ENCODE measurements at places on chromosomes 16 and 17.

GRCh38 chr16:2774161-2774891 lies 2.8 kb downstream of the ELOB start:
- DNase-seq: no peak

DNA sequence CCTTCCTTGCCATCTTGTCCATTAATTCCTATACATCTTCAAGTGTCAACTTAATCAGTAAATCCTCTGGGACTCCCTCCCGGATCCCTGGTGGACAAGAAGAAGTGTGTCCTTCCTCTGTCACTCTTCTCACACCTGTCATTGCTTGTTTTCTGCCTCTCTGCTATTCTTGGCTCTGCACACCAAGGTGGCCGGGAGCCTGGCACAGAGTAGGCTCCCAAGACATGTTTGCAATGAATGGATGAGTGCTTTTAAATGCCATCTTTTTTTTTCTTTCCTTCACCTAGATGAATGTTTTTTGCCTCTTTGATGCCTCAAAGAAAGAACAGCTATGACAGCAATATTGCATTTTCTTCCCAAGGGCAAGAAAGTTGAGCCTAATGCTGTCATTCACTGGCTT lies 58.0 kb upstream of the CLEC18A start:
- DNase-seq: no peak

GRCh38 chr16:79509211-79509631 lies 91.3 kb downstream of the MAF start:
- DNase-seq: no peak

GRCh38 chr17:40457964-40458791 lies 14.9 kb downstream of the IGFBP4 start:
- DNase-seq: no peak

- no peak for DNase-seq
Measured at GRCh38 chr17:58969612-58970011, 137.1 kb downstream of the TRIM37 start.

GRCh38 chr17:63124536-63124935 lies 158.5 kb downstream of the TANC2 start:
- no peak for DNase-seq

DNA sequence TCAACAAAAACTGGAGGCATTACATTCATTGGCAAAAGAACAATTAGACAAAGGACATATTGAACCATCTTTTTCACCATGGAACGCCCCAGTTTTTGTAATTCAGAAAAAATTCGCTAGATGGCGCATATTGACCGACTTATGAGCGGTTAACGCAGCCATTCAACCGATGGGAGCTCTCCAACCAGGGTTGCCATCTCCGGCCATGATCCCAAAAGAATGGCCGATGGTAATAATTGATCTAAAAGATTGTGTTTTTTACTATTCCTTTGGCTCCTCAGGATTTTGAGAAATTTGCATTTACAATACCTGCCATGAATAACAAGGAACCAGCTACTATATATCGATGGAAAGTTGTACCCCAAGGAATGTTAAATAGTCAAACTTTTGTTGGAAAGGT lies 21.4 kb downstream of the ALOX15B start:
- DNase-seq: peak; percentile 40

GRCh38 chr17:36545077-36545464 lies 352 bp downstream of the GGNBP2 start:
- no peak for DNase-seq

- no peak for DNase-seq
Measured at GRCh38 chr17:29962656-29963055, 21.2 kb downstream of the EFCAB5 start.

DNA sequence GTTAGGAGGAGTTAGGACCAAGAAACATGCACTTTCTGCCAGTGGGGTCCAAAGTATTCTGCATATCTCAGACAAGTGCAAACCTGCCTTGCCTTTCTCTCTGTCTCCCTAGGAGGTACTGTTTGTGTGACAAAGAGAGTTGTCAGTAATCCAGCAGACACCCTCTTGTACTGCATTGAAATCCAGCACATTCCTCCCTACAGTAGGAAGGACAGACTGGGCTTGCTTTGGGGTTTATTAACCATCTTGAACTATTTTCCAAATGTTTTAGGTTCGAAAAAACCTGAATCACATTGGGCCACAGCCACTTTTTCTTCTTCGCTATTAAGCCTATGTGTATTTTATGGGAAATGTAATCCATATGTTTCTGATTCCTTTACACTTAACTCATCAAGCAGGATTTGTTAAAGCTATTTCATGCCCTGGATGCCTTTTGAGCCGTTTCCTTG lies 204.2 kb upstream of the KCNJ16 start:
- no peak for DNase-seq

DNA sequence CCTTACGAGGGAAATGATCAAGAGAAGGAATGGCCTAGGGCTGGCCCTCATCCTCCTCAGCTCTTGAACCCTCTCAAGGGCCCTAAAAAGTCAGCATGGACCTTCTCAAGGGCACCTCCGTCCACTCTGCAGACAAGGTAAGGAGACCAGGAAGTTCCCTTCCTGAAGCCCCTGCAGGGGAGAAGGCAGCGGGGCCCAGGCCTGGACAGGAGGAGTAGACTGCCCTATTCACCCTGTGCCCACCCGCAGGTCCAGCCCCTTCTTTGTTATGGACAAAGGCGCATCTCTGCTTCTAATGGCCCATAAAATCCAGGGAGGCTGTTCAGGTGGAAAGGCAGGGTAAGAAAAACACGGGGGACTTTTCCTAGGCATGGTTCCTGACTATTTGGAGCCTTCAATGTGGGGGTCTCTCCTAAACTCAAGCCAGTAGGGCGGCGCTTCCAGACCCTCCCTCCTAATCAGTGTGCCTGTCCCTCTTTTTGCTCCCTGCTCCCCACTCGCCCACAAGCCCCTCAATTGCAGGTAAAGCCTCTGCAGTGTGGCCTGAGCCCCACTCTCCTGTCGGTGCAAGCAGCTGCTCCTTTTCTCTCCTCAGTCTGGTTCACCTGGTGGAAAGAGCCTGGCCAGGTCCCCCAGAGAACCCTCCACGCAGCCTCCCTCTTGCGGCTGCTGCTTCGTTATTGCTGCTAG lies 28.2 kb downstream of the AXIN2 start:
- DNase-seq: no peak

- no peak for DNase-seq
Measured at GRCh38 chr16:85751698-85752501, 1.0 kb upstream of the C16orf74 start.

DNA sequence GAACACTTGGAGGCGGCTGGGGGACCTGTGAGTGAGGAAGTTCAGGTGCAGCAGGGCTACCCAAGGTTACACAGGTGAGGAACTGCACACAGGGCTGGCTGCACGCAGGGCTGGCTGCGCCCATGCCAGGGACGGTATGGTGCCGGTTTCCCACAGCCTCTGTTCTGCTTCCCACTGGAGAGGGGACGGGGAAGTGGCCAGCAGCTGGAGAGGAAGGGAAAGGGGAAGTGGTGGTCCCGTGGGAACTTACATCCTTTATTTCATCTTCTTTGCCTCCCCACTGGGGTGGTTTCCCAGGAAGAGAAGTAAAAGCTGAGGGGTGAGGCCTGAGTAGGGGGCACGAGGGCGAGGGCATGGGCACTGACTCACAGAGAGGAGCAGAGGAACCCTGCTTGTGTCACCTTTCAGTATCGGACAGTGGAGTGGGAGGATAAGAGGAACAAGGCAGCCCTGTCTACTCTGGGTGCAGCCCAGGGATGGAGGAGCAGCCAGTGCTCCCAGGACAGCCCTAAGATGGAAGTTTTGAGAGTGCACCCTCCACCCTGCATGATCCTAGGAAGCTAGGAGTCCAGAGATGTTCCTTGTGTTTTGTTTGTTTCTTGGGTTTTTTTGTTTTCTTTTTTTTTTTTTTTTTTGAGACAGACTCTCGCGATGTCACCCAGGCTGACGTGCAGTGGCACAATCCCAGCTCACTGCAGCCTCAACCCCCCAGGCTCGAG lies 25.5 kb upstream of the CDH1 start:
- DNase-seq: peak; percentile 16
